ENCODE measurements at places on chromosomes 3 and 15.

DNA sequence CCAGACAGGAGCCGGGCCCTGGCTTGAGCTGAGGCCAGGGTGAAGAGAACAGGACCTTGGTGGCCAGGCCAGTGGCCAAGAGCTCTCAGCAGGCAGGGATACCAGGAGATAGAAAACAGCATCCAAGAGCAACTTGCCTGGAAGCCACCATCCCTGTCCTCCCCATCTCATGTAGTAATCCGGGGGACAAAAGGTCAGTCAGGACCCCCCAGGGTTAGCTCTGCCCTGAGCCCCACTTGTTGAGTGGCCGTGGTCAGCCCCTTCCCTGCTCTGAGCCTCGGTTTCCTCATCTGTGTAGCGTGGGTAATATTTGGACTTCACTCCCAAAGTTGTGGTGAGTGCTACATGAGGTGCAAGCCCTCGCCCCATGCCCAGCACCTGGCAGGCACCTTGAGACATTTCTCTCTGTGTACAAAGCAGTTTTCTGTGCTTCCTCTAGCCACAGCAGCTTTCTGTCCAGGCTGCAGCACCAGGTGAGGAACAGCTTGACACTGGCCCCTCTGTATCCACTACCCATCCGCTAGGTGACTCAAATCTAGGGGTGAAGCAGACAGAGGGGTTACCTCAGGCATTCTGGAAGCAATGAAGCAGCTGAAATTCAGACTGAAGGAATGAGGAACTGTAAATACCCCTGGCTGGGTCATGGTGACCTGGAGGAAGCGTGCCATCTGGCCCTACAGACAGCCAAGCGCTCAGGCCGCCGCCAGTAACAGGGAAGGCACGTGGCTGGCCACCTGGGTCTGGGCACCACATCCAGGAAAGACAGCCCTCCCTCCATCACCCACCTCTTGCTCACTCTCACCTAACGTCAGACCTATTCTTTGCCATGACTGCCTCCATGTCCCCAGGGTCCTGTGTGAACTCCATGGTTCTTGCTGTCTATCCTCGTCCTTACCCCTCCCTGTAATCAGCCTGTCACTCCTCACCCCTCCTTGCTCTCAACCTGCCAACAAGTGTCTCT, 6.7 kb downstream of the CISH start:
- no peak for DNase-seq

- no peak for DNase-seq
Observed at GRCh38 chr15:44647637-44648036, 15.8 kb downstream of the SPG11 start.

DNA sequence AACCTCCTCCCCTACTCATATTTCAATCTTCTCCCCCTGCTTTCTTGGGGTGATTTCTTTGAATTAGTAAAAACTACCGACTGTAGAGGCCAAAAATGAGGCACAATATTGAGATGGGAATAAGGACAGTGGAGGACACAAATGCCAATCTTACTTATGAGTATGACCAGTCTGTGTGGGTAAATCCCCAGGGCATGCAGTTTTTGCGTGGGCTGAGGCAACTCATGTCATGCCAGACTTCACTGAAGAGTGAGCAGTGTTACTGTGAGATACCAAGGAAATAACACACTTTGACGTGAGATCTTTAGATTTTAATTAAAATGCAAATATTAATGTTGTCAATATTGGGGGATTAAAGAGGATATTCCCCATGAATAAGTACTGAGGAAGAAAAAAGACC, 254.3 kb upstream of the ICE2 start:
- DNase-seq, result no peak

DNA sequence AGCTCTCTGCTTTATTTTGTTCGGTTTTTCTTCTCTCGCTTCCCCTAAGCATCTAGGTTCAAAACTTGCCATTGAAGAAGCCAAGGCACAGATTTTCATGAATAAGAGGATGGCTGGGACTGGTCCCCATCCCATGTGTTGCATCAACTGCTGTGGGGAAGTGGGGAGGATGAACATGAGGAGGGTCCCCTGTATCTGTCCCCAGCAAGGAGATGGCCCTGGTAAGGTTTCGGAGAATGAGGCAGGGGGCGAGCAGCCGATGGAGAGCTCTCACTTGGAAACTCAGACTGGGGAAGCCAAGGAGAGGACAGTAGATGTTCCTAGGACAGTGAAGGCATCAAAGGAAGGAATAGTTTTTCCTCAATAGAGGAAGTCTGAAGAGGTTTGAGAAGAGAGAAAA, 142.0 kb upstream of the ATP2B2 start:
- no peak for DNase-seq

GRCh38 chr3:186722457-186722856, 5.3 kb downstream of the KNG1 start:
- DNase-seq, result no peak

GRCh38 chr3:116141724-116142123, 303.6 kb downstream of the LSAMP start:
- DNase-seq, result no peak

DNA sequence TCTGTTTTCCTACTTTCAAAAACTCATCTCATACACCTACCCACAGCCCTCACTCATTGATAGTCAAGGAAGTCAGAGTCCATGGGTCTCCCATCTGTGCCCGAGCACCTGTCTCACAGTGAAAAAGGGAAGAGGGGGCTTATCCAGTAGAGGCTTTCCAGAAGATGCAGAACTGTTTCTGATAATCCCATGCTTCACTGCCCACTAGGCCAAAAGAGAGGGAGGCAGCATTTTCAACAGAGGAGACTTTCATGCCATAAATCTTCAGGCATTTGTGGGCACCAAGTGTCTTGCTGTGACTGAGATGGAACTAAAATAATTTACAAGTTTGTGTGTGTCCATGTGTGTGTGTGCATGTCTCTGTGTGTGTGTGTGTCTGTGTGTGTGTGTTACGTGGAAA, 117.9 kb upstream of the PHLDB2 start:
- no peak for DNase-seq

All from stimulated activated CD4-positive, alpha-beta T cell treated with anti-CD3 and anti-CD28 coated beads, TNF-alpha, amount 100 ng/mL, for 1 hour (primary cell).